ENCODE measurements at places on chromosomes 2 and 18.

- no peak for DNase-seq
These were observed 71.9 kb downstream of the UXS1 start for GRCh38 chr2:106122157-106122556.

GRCh38 chr2:202064171-202064880 lies 8.7 kb upstream of the KIAA2012 start:
- DNase-seq = no peak

- DNase-seq = peak; percentile 38
These were observed 59.5 kb downstream of the PUM2 start for GRCh38 chr2:20291106-20291564.

GRCh38 chr2:168596881-168597655 lies 141.0 kb downstream of the CERS6 start:
- DNase-seq = no peak

GRCh38 chr2:85939131-85939530 lies 50.3 kb upstream of the ST3GAL5 start:
- DNase-seq = no peak

DNA sequence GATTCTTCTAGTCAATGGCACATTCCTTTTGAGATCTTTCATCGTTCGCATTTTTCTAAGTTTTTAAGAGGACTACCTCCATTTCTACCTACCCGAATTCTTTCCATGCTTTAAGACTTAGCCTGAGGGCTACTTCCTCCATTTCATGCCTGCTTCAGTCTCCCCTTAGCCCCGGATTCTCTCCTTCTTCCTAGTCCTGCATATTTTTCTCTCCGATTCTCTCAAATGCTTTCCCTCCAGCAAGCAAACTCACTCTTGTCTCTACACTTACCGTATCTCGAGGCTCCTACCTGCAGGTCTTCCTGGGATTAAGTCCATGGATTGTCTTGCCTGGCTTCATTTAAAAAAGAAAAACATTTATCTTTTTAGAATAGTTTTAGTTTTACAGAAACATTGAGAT lies 354.4 kb downstream of the MYCN start:
- DNase-seq = no peak

- DNase-seq = no peak
These were observed 44.7 kb downstream of the FAM210A start for GRCh38 chr18:13681701-13682100.

GRCh38 chr2:235460548-235461047 lies 33.2 kb upstream of the AGAP1 start:
- DNase-seq = no peak

DNA sequence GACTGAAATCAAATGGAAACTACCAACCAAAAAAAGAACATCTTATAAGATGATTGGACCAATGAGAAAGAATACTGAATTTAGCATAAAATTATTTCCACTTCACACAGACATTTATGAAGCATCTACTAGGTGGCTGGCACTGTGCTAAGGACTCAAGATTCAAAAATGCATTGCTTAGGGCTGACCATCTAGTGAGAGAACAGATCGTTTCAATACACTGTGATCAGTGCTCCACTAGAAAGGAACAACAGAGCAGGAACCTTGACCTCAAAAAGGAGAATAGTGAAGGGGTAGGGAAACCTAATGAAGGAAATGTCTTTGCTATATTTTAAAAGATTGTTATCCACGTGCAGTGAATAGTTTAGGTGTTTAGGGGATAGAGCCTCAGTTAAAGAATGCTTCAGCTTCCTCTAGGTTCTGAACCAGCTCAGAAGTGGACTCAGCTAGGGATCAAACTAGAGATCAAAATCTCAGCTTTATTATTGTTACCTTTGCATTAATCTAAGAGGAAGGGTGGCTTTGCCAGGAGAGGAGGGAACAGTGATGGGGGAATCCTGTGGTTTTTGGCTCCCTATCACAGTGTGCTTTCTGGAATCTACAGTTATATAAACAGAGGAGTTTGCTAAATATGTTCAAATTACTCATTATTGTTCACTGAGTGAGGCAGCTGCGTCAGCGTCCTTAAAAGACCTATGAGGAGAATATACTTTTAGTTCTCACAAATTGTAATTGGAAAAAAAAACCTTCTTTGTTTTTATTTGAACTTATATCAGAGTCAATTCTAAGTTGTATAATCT lies 16.2 kb upstream of the BBS5 start:
- no peak for DNase-seq

DNA sequence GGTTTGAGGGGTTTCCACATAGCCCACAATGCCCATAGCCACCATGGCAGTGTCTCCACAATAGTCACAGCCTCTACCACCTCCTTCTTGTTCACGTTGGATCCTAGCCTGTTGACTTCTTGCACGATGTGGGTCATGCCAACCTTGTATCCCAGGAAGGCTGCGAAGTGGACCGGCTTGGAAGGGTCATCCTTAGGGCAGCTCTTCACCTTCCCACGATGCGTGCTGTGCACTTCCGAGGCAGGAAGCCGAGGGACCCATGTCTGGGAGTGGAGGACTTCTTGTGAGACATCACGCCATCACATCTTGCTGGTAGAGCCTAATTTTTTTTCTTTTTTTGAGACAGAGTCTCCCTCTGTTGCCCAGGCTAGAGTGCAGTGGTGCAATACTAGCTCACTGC lies 144.6 kb upstream of the ASB18 start:
- DNase-seq = no peak

DNA sequence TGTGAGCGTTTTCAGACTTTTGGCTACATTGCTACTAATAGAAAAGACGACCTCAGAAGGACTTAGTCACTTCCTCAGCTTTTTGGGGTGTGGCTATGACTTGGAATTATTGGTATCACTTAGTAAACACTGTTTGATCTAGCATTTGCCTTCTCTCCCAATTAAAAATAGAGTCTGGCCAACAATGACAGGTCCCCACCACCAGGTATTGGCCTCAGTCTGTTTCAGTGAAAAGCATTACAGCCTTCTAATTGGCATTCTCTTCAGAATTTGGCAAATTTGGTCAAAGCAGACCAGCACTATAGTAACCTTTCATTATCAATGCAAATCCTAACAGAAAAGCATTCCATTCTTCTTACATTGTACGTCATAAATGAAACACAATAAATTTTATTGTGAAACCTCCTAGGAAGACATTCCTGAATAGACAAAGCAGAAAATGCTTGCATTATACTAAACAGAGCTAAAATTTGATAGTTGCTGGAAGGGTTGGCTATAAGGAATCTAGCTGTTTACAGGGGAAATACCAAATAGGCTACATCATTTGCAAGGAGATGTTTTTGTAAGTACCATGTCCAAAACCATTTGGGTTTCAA lies 613.9 kb downstream of the IRS1 start:
- DNase-seq = no peak

DNA sequence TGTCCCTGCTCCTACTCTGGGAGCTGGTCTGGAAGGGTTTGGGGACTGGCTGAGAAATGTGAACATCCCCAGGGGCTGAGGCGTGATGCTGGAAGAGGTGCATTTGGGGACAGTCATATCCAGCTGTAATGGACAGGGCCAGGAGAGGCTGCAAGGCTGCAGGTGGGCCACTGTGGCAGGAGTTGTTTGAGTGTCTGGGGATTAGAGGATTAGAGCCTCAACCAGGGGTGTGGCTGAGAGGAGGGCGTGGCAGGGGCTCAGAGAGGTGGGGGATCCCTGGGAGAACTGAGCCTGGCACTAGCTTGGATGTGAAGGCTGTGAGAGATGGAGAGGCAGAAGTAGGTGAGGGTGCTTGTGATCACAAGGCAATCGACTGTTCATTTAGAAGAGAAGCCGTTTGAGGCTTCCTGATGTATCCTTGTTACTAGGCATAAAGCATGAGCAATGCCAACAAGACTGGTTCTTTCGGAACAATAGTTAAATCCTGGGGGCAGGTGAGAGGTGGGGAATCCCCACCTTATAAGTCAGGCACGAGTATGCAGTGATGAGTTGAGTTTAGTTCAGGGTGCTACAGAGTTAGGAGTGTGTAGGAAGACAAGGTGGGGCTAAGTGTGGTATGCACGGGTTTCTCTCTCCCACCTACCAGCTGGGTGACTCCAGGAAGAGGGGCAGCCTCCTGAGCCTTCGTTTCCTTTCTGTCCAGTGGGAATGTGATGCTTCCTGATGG lies 31.9 kb downstream of the SH3RF3 start:
- no peak for DNase-seq

DNA sequence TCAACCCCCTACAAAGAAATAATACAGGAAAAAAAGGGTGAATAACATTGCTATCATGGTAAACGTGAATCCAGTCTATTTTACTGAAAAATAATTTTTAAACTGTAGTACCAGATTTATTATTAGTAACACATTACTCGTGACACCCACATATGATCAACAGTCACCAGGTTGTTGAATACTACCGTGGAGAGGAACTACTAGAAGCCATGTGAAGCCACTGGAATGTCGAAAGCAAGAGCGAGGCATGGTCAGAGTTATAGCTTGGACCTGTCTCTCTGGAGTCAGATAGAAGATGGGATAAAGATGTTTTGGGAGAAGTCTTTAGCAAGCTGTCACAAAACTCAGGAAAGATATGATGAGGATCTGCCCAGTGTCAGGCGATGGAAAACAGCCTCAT lies 63.2 kb upstream of the EPB41L3 start:
- no peak for DNase-seq

DNA sequence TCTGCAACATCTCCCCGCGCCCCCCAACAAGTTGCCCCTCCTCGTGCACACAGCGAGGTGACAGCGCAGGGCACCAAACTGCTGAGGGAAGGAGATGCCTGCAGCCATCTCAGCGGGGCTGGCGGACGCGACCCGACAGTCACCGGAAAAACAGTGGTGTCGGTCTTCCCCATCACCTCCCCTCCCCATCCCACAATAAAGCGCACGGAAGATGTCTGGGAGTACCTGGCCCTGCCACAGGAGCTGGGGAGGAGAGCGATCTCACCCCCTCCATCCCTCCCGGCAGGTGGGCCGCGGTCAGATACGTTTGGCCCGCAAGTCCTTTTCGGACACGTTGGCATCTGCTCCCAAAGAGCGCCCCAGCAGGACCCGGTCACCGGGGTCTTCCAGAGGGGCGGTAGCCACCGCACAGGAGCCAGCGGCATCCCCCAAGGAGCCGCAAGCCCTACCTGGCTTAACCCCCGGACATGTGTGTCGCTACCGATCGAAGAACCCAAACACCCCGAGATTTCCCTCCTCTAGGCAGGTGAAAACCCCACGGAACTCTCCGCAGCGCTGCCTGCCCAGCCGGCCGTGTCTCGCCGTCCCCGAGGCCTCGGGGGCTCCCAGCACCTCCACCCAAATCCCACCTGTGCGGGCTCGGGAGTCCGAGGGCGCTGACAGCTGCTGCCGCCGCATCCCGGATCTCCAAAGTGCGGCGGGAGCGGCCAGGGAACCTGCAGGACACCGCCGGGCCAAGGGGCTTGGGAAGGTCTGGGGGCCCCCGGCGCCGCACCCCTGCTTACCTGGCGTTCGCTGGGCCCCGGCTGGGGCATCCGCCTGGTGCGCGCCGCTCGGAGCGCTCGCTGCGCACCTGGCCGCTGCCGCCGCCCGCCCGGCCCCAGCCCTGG lies 657 bp downstream of the ATP8B1 start:
- no peak for DNase-seq

- no peak for DNase-seq
These were observed 238.5 kb downstream of the DYSF start for GRCh38 chr2:71691747-71692441.

DNA sequence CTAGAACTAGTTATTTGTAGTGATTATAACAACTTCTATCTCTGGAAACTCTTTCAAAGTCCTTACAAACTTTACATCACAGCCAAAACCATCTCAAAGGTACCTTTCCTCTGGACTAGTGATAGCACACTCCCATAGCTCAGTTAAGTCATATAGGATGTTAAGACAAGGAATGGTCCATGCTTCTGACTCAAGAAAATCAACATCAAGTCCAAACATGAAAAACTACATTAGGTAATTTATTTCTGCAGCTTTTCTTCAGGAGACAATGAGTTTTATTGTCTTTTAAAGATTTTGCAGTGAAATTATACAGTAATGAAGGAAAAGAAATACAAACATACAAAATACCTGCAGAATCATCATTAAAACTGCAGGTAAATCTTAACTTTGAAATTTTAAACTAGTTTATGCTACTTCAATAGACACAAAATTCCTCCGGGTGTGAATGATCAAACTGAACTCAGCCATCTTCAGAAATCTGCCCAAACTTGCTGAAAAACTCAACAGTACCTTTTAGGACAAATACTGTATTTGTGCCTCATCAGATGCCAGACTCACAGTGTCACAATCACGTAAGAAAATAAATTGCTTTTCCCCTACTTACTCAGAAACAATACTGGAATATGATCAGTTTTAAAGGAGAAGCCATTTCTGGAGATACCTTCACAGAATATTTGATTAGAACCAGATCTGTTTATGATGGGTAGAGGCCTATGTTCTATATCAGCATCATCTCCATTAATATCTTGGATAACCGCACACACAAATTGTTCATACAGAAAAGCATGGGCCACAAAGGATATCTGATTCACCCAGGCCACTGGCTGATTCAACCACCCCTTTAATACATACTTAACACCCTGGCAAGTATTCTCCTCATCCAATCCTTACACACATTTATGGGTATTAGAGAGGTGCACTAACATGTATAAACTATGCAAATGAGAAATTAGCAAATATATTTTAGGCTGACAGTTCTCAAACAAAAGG lies 2.6 kb downstream of the TMEM131 start:
- no peak for DNase-seq

- DNase-seq = no peak
These were observed 372.8 kb downstream of the MTX2 start for GRCh38 chr2:176642074-176642473.

- no peak for DNase-seq
These were observed 720 bp downstream of the KRTCAP3 start for GRCh38 chr2:27442920-27443282.

DNA sequence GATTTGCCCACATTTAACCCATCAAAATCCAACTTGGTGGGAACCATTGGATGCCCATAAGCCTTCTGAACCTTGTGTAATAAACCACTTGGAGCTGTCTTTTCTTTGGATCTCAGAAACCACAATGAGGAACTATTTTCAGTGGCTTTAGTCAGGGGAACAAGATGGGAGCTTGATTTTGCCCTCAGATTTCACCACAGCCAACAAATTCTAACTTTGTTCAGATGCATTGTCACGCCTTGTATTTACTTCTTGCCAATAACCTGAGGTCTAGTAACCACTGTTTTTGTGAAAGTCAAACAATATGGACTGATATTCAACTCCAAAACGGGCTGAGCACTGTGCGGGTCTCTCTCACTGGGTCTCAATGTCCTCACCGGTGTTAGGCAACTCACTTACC lies 508.2 kb downstream of the TNS1 start:
- no peak for DNase-seq

Measured in breast epithelium (tissue), 4 donors.